ENCODE measurements at places on chromosomes 7 and 10. TPM values are rescaled to one million over a fixed set of nuclear protein-coding genes. Genes with fewer than 3 reads are reported as not detected.

CYP2W1 gene
- total RNA-seq, result 0.46 TPM

GFRA1 gene
- total RNA-seq, result 18.3 TPM

DNAH11 gene
- 0.12 TPM for total RNA-seq

DUS4L gene
- 6.6 TPM for total RNA-seq

EIF4H gene
- 210 TPM for total RNA-seq

UTF1 gene
- total RNA-seq, result not detected

SPDYE2B gene
- total RNA-seq, result not detected

SKIDA1 gene
- total RNA-seq, result 1.2 TPM

ZNF727 gene
- total RNA-seq, result 4.0 TPM

PILRA gene
- total RNA-seq, result 8.0 TPM

SPDYE2 gene
- not detected for total RNA-seq

CRHR2 gene
- total RNA-seq, result 0.12 TPM

ZNF853 gene
- 11.2 TPM for total RNA-seq

STAG3 gene
- 3.6 TPM for total RNA-seq

FGFBP3 gene
- total RNA-seq, result 0.72 TPM

SLC26A3 gene
- total RNA-seq, result 856 TPM

PRSS37 gene
- total RNA-seq, result not detected

Data from mucosa of gallbladder (tissue), 1 donor.